ELF-1 (cell line): ENCODE measurements at places on chromosomes 12 and 14.
A peak's percentile ranks its signal among the peaks of the same experiment; 100 is the strongest.

DNA sequence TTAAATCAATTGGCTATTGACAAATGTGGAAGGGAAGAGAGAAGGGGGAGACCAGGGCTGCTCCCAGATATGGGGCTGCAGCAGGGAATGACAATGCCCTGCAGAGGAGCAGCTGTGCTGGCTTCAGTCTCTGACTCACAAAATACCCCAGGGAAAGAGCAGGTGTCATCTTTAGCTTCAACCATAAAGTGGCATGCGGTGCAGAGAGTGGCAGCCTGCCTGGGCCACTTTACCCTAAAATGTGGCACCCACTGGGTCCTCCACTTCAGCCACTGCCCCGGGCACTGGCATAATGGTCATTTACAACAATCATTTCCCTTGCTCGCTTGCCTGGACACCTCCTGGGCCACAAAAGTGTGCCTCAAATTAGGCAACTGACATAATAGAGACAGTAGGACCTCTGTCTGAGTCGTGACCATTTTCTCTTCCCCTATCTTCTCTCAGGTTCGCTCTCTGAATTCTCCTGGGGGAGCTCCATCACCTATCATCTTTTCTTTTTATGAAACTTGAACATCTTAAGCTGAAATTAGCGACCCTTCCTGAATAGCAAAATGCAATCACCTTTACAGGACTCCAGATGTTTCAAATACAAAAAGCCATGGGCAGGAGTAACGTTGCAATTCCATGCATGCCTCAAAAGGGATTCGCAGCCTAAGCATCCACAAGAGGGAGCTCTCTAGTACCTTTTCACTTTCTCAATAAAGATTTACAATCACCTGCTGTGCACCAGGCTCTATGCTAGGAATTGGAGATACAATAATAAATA lies 179.9 kb upstream of the ATF7IP start:
- peak; percentile 56 for DNase-seq

DNA sequence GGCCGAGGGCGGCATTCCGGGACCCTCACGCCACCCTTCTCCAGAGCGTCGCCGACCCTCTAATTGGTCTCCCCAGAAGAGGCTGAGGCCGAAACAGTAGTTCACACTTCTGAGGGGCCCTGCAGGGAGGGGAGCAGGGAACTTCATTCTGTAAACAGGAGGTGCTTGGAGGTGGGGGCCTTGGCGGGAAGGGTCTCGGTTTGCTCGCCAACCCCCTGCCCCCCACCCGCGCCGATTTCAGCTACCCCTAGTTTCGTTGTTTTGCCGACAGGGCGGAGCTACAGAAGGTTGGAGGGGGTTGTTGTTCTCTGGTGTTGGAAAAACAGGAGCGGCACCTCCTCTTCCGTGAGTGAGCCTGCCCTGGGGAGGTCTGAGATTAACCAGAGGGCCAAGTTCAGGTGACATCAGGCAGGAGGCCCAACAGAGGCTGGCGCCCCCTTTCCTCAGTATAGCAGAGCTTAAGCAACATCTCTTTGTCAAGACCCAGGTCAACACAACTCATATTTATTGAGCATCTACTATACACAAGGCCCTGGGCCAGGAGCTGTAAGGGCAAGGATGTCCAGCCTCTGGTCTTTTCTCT lies 682 bp downstream of the ERBB3 start:
- peak; percentile 58 for DNase-seq

GRCh38 chr14:53399057-53399456 lies 245.9 kb upstream of the DDHD1 start:
- DNase-seq, result peak; percentile 36

GRCh38 chr12:6494968-6495367 lies 1.1 kb downstream of the NCAPD2 start:
- no peak for DNase-seq

GRCh38 chr14:68718023-68718990 lies 74.6 kb downstream of the ZFP36L1 start:
- DNase-seq, result no peak

DNA sequence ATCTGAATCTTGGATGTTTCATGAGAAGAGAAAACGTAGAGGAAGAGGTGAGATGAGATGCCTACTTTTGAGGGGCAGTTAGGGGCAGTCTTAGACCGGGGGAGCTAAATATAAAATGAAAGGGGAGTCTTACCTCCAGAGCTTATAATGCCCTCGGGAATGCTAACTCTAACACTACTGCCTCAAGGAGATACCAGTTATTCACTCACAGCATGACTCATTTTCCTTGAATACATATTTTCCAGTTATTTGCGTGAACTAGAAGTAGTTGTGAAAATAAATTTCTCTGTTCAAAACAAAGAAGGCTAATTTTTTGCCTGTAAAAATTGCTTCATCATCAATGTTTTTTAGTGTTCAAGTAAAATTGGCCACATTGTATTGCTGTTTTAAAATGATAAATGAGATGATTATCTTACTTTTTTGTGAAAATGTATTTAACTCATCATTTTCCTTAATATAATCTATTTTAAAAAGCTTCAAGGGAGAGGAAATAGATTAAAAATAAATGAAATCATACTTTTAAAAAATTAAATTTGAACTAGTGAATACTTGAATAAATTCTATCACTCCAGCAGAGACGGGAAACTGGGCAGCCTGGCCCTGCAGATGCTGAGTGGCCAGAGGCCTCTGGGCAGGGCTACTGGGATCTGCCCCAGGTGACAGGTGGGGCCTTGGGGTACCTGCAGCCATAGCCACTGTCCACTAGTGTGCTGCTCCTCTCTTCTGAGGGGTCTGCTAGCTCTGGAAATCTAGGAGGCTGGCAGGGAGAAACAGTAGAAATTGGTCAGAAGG lies 339.3 kb downstream of the EGLN3 start:
- DNase-seq, result no peak

DNA sequence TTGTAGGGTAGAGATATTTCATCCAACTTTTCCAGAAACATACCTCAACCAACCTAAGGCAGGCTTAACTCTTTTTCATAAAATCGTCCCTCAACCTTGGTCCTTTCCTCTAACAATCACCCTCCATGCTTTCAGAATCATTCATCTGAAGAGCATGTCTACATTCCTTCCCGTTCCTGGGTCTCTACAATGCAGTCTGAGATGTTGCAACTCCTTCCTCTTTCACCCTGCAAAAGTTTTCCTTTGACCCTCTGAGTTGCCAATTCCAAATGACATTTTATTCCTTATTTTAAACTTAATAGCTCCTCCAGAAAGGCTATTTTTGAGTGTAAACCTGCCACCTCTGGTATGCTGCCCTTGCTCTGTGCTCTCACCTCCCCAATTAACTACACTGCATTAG lies 16.7 kb downstream of the SLC7A7 start:
- no peak for DNase-seq

DNA sequence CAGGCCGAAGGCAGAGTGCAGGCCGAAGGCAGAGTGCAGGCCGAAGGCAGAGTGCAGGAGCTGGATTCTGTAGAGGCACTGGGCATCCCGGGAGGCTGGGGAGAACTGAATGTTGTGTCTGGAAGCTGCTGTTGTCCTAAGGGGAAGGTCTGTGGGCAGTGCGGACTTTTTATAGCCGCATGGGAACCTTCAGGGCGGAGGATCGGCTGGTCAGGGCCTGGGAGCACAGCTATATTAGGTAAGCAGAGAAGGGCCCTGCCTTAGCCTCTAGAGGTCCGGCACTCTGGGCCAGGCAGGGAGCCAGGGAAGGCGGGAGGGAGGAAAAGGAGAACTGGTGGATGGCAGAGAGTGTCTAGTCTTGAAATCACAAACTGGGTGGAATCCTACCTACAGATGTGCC lies 14.2 kb downstream of the CABP1 start:
- peak; percentile 33 for DNase-seq

GRCh38 chr12:112433551-112433950 lies 14.8 kb downstream of the PTPN11 start:
- DNase-seq, result no peak

GRCh38 chr12:6960593-6961277 lies 9.6 kb downstream of the PTPN6 start:
- peak; percentile 68 for DNase-seq

DNA sequence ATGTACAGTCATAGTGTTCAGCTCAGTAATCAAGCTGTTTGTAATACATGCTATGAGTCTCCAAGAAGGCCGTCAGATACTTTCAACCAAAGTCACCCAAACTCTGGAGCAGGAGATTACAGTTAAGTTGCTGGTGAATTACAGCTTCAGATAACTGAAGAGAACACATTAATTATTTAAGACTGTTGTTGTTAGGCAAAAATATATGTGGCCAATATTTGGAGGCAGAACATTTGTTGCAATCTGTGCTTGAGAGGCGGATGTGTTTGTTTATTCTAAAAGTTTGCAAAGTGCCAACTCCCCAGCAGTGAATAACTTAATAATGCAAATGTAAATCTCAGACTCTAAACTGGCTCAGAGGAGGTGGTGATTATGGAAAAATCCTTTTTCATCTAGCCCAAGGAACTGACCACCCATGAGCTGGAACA lies 300.7 kb upstream of the TBX3 start:
- no peak for DNase-seq

DNA sequence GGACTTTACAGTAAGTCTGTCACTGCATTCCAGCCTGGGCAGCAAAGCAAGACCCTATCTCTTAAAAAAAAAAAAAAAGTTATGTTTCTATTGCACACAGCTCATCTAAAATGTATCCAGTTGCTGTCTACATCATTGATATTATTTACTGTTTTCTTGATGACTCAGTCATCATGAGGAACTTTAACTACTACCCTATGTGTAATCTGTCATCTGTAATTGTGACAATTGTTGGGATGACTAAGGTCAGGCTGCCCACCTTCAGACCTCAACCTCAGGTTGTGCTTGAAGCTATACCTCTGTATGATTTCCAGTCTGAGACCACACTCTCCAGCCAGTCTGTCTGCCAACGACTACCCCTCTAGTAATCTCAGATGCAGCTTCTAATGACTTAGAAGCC lies 15.3 kb downstream of the PPP1R13B start:
- DNase-seq, result no peak

DNA sequence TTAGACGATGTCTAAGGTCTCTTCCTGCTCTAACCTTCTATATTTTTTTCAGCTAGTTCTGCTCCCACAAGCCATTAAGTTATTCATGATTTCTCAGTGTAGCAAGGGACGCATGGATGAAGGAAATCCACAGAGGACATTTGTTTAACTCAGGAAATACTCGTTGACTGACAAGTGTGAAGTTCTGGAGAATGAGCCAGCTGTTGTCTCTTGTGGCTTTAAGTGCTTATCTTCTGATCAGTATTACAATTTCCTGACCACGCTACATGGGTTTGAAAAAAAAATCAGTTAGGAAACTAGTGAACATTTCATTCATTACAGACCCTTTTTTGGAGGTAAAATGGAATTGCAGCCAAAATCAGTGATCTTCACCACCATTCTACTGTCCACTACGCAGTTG lies 53.1 kb downstream of the GUCY2C start:
- DNase-seq, result no peak

GRCh38 chr12:48969833-48970701 lies 1.5 kb downstream of the WNT10B start:
- peak; percentile 64 for DNase-seq

- no peak for DNase-seq
These were observed 1.1 kb downstream of the ARHGAP5 start for GRCh38 chr14:32078023-32078857.

GRCh38 chr14:48876806-48877340 lies 709.3 kb downstream of the RPS29 start:
- no peak for DNase-seq
